ENCODE measurements at places on chromosomes 5 and 9.

DNA sequence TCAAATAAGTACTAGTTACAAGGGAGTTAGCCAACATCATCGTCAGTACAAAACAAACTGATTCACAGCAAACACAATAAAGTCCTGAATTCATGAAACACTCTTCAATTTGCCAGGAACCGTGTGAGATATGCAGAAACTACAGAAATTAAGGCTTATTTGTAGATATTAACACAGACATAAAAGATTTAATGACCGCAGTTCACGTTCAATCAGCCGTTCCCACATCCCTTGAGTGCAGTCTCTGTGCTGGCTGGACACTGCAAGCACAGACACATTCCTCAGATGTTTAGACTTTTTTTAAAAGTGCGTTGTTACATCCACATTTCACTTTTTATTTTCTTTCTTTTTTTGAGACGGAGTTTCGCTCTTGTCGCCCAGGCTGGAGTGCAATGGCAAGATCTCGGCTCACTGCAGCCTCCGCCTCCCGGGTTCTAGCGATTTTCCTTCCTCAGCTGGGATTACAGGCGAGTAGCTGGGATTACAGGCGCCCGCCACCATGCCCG lies 566 bp upstream of the CEP78 start:
- DNase-seq, result no peak

GRCh38 chr5:78405829-78406750 lies 45.7 kb downstream of the SCAMP1 start:
- DNase-seq, result no peak

DNA sequence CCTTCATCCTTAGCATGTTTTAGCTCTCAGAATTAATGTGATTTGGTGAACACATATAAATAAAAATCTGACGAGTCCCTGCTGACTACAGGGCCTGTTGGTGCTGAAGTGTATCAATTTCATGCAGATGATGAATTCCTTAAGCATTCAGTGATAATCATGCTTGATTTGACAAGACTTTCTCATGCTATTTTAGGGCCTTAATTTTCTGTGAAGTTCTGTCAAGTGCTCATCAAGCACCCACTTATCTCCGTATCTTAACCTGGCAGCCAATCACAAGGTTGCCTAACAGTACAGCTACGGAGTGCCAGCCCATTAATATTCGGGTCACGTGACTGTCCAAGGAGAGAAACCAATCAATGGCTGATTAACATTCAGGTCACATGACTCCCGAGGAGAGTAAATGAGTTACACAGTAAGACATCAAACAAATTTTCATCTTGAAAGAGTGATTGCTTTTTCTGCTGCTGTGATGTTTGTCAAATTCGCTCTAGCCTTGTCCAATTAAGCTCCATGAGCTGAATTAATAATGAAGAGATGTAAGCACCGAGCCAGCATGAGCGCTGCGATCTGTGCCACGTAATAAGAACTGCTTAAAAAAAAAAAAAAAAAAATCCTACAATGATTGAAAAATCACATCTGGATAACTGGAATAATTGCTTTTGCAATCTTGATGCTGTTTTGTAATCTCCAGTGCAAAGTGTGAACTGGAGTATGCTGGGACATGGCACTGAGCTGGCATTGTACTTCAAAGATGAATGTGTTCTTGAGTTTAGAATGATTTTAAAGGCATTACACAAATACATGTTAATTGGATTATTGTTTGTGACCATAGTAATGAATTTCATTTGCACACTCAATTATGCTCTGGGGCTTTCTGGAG lies 104.3 kb upstream of the SPATA31D4 start:
- DNase-seq, result peak; percentile 43

DNA sequence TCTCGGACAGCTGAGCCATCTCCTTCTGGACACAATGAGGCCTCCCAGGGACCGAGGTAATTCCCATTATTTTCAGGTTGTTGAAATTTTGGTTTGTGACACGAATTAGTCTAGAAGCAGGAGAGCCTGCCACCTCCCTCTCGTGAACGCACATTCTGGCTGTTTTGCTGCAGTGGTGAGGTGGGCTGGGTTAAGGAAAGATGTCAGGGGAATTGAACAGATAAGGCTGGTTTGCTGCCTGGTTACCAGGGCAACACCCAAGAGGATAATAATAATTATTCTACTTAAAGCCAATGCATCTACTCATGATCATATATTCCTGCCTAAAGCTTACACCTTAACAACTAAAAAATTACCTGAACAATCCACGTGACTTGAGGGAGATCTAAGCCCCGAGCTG lies 38.1 kb downstream of the DDX31 start:
- no peak for DNase-seq

- DNase-seq, result no peak
Observed at GRCh38 chr5:128199611-128200010, 116.0 kb downstream of the SLC12A2 start.

DNA sequence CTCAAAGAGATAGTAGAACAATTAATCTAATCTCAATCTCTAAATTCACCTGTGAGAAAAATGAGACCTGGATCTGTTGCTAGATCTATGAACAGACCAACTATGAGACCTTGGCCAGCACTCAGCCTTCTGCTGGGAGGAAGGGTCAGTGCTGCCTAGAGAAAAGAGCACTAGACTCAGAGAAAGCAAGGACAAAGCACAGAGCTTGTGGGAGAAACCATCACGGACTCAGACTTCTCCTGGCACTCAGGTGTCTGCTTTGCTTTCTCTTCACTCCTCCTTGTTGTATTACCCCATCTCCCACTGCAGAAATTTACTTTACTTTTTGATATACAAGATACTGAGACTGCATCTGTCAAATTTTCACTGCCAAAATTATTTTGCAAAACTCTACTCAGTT lies 890.0 kb upstream of the NUDT12 start:
- DNase-seq, result no peak

DNA sequence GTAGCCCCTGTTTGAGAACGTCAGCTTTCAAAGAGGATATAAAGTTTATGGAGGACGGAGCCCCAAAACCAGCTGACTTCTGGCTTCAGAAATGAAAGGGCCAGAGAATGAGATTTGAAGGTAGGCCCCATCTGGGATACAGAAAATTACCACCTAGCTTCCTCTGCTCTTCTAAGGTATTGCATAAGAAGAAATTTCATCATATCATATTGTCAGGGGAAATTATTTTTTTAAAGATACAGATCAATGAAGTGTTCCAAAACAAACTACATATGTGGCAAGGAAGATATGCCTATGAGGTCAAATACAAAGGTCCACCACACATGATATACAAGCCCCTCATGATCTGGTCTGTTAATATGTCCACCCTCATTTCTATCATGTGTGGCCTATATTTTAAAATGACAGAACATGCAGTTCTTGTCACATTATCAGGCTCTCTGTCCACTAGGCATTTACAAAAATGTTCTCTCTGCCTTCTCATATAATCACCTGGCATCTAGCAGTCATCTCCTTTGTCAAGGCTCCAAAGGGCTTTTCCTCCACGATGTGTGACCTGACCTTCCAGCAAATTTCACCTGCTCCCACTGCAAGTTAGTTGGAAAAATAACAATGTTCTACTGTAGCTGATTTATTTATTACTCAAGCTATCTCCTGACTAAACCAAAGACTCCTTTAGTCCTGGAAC lies 83.1 kb downstream of the DPYSL3 start:
- no peak for DNase-seq

GRCh38 chr5:68239487-68239886 lies 23.9 kb downstream of the PIK3R1 start:
- DNase-seq, result peak; percentile 71

- DNase-seq, result no peak
Observed at GRCh38 chr9:124934290-124934689, 6.6 kb downstream of the GOLGA1 start.

GRCh38 chr9:123112015-123112975 lies 78.8 kb downstream of the GPR21 start:
- peak; percentile 29 for DNase-seq

- DNase-seq, result no peak
Observed at GRCh38 chr9:93303258-93303771, 119.4 kb downstream of the WNK2 start.

DNA sequence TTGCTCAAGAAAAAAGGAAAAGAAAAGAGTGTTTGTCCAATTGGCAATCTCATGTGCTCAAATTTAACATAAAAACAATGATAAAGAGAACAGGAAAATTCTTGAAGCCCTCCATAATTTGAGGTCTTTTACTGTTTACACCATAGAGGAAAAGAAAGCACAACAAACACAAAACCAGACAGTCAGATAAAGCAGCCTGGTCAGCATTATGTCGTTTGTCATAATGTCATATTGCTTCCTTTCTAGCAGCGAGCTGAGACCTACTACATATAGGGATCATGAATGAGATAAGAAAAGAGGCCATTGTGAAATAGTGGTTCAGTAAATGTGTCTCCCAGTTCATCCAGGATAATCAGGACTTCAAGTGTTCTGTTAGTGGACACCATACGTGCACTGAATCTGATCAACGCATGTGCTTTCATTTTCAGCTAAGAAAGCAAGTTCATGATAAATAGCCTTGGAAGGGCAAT lies 64.7 kb upstream of the SELENOP start:
- no peak for DNase-seq

GRCh38 chr5:132547269-132547668 lies 3.9 kb upstream of the IL5 start:
- no peak for DNase-seq

GRCh38 chr5:54323495-54323894 lies 13.1 kb upstream of the ARL15 start:
- DNase-seq, result no peak

DNA sequence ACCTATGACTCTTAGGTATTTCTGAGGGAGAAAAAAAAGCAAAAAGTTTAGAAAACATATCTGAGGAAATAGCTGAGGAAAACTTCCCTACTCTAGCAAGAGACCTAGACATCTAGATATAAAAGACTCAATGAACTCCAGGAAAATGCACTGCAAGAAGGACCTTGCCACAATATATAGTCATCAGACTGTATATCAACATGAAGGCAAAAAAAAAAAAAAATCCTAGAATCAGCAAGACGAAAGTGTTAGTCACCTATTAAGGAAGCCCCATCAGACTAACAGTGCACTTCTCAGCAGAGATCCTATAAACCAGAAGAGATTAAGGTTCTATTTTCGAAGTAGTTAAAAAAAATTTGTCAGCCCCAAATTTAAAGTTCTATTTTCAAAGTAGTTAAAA lies 166.2 kb downstream of the TMEM38B start:
- DNase-seq, result no peak

DNA sequence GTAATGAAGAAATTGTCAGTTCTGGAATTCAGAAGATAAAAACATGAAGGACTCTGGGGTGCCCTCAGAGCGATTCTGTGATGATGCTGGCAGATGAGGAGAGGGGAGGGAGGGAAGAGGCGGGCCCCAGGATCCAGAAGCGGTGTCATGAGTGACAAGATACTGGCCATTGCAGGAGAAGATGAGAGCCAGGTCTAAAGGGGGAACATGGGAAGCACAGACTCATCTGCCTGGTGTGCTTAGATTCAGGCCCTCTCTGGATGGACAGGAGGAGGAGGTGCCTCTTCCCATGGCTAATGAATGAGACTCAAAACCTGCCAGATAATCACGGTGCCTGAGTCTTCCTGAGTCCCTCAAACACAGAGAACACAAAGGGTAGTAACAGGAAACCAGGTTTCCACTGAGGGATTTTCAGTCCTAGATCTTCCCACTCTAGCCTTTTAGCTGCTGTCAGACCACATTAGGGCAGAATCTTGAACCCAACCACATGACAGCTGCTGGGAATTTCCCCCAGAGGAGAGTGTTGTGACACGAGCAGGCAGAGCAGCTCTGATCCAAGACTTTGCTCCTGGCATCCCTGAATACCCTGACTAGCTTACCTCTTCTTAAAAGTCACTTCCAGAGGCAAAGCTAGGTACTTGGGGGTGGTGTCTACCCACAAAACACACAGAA lies 28.2 kb upstream of the HSPA9 start:
- no peak for DNase-seq

Measured in globus pallidus (tissue), 1 donor.